ENCODE measurements at places on chromosomes 13 and 19.

DNA sequence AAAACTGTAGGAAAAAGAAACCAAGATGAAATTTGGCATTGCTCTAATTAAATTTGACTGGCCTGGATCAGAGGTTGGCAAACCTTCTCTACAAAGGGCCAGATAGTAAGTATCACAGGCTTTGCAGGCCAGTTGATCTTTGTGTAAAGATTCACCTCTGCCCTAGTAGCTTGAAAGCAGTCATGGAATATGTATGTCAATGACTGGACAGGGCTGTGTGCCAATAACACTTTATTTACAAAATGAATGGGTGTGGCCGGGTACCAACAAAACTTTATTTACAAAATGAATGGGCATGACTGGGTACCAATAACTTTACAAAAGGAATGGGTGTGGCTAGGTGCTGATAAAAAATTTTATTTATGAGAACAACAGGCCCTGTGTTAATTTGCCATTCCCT is 20.0 kb downstream of the SIN3B start:
- no peak for DNase-seq

DNA sequence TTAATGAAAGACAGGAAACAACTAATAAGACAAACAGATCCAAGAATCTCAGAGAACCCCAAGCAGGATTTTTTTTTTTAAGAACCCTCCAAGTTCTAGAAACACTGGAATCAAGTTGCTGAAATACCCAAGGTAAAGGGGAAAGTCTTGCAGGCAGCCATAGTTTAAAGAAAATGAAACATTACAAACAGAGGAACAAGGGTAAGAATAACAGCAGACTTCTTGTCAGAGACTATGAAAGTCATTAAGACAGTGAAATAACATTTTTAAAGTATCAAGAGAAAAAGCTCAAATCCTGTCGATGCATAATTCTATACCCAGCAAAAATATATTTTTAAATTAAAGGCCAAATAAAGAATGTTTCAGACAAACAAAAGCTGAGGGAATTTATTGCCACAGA is 67.1 kb downstream of the WASF3 start:
- DNase-seq: no peak

DNA sequence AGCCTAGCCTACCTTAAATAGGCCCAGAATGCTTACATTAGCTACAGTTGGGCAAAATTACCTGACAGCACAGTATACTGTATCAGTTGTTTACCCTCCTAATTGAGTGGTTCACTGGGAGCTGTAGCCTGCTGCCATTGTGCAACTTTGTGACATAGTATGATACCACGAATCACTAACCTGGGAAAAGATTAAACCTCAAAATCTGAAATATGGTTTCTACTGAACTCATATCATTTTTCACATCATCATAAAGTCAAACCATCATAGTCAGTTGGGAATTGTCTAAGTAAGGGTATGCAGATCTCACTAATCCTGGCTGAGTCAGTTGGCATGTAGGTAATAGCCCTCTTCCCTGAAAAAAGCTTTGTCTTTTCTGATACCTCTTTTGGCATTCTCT is 9.2 kb downstream of the PAN3 start:
- DNase-seq: no peak

DNA sequence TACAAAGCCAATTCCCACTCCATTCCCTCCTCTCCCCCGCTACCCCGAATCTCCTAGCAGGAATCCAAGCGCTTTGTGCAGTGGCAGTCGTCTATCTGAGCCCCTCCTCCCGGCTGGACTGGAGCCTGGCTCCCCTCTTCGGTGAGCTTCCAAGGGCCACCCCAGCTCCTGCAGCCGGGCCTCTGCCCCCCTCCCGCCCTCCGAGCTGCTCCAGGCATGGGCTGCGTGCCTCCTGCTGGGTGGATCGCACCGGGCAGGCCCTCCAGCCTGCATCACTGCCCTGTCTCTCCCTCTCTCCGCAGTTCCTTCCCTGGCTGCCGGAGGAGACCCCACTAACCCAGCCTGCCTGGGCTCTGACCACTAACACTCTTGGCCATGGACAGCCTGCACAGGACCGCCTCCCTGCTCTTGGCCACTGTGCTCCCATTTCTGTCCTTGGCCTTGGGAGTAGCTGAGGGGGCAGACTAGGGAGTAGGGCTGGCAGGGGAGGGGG is 12.9 kb upstream of the LENG8 start:
- no peak for DNase-seq

DNA sequence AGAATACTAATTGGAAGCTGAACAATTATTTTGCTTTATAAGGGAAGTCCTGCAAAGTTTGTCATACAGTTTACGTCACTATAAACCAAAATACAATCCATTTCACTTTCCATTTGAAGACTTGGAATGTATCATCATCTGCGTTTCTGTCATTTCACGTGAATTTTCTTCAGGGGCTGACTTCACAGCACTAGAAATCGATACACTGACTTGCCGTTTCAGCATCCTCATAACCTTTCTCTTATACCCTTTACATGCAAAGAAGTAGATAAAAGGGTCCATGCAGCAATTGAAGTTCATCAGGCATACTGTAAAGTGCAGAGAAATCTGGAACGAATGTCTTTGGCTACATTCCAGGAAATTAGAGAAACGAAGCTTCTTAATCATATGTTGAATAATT is 12.2 kb downstream of the GPR183 start:
- no peak for DNase-seq

GRCh38 chr19:31258211-31259052 is 90.8 kb downstream of the TSHZ3 start:
- no peak for DNase-seq

DNA sequence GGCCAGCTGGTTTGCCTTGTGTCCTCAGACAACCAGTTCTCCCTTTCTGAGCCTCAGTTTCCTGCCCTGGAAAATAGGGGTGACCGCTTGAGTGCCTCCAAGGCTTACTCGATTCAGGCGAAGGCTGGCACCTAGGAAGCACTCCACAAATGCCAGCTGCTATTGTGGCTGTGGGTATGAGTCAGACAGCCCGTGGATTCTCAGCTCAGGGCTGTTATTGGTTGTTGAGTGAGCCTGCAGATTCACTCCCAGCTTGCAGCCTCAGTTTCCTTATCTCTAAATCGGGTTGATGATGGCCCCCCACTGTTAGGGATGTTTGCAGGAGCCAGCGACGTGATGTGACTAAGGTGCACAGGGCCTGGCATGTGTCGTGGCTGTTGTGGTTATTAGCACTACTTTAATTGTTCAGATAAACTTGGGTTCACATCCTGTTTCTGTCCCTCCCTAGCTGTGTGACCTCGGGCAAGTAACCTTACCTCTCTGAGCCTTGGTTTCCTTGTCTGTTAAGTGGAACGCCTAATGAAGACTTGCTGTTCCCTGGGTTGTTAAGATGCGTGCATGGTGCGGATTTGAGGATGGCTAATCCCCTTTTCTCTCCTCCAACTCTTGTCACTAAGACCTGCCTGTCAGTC is 2.4 kb downstream of the MARK4 start:
- no peak for DNase-seq

GRCh38 chr13:41398494-41399170 is 58.7 kb upstream of the RGCC start:
- DNase-seq: no peak

DNA sequence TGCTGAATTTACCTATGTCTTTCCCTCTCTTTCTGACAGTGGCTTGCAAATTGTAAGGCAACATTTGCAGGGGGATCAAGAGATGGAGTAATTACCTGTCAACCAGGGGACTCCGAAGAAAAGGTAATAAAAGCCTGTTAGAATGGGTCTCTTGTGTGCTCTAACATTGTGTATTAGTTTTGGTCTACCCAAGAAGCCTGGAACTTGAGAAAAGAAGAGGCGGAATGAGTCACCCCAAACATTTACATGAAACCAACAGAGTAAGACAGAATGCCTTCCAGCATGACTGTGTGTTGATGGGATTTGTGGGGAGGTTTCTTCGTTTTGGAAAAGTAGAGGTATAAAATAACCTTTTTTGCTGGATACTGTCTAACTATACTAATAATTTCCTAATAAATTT is 36.7 kb downstream of the ZAR1L start:
- DNase-seq: no peak

GRCh38 chr19:4589579-4590410 is 30.3 kb upstream of the SEMA6B start:
- DNase-seq: no peak

DNA sequence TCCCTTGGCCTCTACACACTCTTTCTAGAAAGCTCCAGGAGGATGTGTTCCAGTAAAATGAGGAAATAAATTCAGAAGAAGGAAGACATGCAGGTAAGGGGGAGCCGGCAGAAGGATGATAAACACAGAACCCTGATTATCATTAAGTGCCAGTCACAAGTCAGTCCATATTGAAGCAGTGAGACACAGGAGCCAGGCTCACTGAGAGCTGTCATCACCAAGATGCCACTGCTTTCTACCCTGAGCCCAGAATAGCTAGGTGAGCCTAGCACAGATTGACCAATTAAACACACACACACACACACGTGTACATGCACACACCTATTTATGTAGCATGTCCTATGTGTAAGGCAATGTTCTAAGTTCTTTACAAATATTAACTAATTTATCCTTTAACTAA is 211.4 kb upstream of the IPO5 start:
- DNase-seq: no peak

Data from stimulated activated CD8-positive, alpha-beta memory T cell treated with anti-CD3 and anti-CD28 coated beads, Interleukin-4, amount 100 ng/mL, for 1 hour (primary cell).